ENCODE measurements at places on chromosomes 16 and 17. TPM values are rescaled to one million over a fixed set of nuclear protein-coding genes. Genes with fewer than 3 reads are reported as not detected.

Gene SLC35G6
- total RNA-seq = not detected

Gene CSF3
- not detected for total RNA-seq

Gene GJC1
- total RNA-seq = 60.0 TPM

Gene ZNF18
- 10.2 TPM for total RNA-seq

Gene CNGB1
- total RNA-seq = not detected

Gene NOL3
- 16.5 TPM for total RNA-seq

Gene ADAM11
- 0.72 TPM for total RNA-seq

Gene TMEM235
- not detected for total RNA-seq

Gene ATP2C2
- not detected for total RNA-seq

Gene OR1A1
- total RNA-seq = not detected

Gene ACSF3
- 21.8 TPM for total RNA-seq

Gene MAPT
- total RNA-seq = 0.43 TPM

Gene MMP28
- not detected for total RNA-seq

Gene SLC25A39
- 142 TPM for total RNA-seq

Gene MIS12
- 16.8 TPM for total RNA-seq

GRCh38 chr17:42517516-42517915 is 18.5 kb upstream of the NAGLU start:
- peak; percentile 96 for DNase-seq

GRCh38 chr17:7478276-7479212 is 887 bp downstream of the ZBTB4 start:
- DNase-seq = peak; percentile 39

GRCh38 chr17:8314797-8315763 is 5.0 kb downstream of the ARHGEF15 start:
- no peak for DNase-seq

- no peak for DNase-seq
These were observed 62.3 kb downstream of the PHKB start for GRCh38 chr16:47523342-47524006.

GRCh38 chr16:29809850-29810698 is 1.9 kb upstream of the PRRT2 start:
- DNase-seq = peak; percentile 36

DNA sequence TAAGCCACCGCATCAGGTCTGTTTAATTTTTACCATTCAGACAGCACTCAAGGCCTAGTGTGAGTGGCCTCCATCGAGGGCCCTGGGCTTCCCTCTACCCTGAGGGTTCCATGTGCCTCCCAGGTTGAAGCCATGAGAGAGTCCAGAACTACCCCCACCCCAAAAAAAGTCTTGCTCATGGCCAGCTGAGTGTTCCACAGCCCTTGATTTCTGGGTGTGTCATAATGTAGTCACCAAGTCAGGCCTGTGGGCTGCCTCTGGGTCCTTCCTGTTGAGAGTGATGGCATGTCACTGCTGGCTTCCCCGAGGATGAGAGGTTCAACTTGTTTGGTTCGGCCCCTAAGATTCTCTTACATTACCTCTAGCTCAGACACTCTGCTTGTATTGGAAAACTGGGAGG is 100.6 kb downstream of the PITPNC1 start:
- DNase-seq = peak; percentile 42

GRCh38 chr17:66702106-66702936 is 132.6 kb upstream of the CACNG5 start:
- no peak for DNase-seq

DNA sequence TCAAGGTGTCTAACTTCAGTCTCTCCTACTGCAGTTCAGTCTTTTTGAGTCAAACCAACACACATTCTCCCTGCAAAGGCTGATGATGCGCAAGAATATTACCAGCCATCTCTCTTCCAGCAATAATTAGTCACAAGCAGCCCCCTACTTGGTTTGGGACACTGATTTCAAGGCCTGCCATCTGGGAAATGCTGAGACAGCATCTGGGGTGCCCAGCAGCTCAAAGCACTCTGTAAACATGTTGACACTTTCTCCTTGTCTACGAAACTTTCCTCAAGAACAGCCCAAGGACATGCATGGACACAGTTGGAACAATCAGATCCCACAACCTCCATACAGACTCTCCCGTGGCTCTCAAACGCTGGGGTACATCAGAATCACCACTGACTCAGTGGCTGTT is 149.2 kb upstream of the RPL38 start:
- no peak for DNase-seq

DNA sequence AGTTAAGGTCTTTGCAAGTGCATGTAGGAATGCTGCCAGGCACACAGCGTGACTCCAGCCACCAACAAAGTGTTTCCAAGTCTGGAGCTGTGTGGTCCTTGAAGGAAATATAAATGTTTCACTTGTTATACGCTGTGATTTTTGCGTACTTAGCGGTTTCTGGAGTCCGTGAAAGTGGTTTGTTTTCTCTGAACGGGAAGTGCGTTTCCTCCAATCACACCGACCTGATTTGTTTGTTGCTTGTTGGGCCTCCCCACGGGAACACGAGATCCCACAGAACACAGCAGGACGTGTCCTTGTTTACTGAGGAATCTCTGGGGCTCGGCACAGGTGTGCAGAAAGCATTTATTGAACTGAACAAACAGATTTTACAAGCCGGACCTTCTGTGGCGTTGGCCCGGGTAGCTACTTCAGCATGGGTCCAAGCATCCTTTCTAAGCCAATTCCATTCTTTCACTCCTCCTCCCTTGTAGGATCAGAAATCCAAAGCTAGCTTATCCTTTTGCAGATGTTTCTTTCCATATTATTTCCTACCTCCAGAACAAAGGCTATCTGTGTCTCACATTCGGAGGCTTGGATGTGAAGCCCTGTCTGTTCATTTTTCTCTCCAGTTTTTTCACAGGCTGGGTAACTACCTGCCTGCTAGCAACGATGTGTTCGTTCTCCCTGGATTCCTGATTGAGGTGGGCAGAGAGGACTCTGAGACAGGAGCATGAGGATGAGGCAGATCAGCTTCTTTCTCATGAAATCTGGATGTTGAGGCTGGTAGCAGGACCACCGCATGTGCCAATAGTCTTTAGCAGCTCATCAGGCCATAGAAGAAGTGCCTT is 44.6 kb downstream of the ABAT start:
- no peak for DNase-seq

- no peak for DNase-seq
These were observed 17.5 kb upstream of the MLKL start for GRCh38 chr16:74718140-74718539.

- DNase-seq = no peak
These were observed 12.3 kb downstream of the GPT2 start for GRCh38 chr16:46896314-46896968.

GRCh38 chr17:64125937-64126336 is 4.0 kb downstream of the ERN1 start:
- no peak for DNase-seq

DNA sequence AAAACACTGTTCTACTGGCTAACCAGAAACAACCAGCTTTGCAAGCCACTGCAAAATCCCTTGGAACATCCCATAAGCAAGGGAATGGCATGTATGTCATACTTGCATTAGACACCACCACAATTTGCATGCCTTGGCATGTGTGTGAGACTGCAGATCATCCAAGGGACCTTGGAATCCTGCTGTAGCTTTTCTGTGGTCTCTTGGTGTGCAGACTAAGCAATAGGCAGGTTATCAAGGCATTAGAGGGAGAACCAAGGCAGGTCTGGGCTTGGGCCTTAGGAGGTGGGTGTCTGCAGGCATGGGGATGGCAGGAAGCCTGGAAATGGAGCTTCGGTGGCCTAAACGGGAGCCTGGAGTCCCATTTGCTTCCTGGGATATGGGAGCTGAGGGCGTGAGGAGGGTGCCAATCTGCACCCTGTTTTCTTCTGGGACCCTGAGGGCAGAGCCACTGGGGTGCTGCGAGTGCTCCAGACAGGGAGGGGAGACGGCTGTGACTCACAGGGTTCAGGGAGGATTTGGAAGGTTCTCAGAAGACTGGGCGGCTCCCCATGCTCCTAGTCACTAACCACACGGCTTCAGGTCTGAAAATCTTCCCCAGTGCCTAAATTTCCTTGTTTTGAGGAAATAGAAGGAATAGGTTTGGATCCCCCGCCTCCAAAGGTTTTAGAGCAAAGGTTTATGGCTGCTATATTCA is 36.6 kb downstream of the FAM20A start:
- no peak for DNase-seq

GRCh38 chr17:47802341-47803022 is 19.1 kb downstream of the OSBPL7 start:
- DNase-seq = peak; percentile 32

DNA sequence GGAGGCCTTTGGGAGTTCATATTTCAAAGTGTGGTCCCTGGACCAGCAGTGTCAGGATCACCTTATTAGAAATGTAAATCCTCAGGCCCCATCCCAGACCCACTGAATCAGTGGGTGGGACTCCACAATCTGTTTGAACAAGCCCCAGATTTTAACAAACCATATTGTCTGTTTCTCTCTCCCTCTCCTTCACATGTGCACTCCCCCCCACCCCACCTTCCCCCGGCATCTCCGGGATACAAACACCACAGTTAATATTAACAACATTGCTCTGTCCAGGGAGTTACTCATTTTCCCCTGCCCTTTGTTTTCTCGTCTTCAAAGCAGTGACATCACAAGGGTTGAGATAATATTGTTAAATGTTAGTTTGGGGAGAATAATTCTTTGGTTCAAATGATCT is 127.3 kb downstream of the KATNIP start:
- peak; percentile 24 for DNase-seq

DNA sequence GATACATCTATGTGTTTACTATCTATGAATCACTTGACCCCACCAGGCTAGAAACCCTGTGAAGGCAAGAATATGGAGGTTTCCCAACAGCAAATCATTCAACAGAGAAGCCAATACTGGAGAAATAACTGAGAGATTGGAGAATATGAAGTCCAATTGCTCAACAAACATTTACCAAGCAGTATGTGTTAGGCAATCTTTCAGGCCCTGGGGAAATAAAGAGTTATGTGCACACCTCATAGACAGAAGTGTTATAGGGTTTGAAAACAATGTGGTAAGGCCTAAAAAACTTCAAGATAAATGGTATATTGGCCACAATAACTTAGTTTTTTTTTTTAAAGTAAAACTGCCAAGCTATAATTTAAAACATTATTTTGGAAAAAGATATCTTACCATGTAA is 1245.8 kb downstream of the CDH11 start:
- no peak for DNase-seq

GRCh38 chr17:6512552-6512951 is 43.8 kb downstream of the PITPNM3 start:
- DNase-seq = no peak

GRCh38 chr17:6496640-6497441 is 52.6 kb downstream of the PIMREG start:
- no peak for DNase-seq

DNA sequence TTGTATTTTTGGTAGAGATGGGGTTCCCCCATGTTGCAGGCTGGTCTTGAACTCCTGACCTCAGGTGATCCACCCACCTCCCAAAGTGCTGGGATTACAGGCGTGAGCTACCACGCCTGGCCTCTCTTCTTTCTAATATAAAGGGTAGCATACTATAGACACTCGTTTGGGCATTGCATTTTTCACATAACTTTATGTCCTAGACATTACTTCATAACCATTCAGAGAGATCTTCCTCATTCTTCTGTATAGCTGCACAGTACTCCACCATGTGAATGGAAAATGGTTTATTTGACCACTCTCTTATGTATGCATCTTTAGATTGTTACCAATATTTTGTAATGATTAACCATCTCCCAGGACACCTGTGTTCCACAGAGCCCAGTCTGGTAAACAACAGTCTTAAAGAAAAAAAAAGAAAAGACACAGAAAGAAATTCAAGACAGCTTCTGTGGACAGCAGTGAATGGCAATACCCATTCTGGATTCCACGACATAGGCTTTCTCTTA is 42.1 kb downstream of the TK2 start:
- DNase-seq = no peak

GRCh38 chr16:81571175-81571574 is 126.6 kb downstream of the CMIP start:
- DNase-seq = no peak

GRCh38 chr16:73172973-73173709 is 125.2 kb upstream of the ZFHX3 start:
- no peak for DNase-seq

All from MG63 (cell line).